Activated CD4-positive, alpha-beta T cell treated with anti-CD3 and anti-CD28 coated beads for 36 hours (primary cell): ENCODE measurements at places on chromosomes 7 and 10.

- DNase-seq: no peak
Observed at GRCh38 chr10:28719789-28720436, 42.6 kb downstream of the BAMBI start.

DNA sequence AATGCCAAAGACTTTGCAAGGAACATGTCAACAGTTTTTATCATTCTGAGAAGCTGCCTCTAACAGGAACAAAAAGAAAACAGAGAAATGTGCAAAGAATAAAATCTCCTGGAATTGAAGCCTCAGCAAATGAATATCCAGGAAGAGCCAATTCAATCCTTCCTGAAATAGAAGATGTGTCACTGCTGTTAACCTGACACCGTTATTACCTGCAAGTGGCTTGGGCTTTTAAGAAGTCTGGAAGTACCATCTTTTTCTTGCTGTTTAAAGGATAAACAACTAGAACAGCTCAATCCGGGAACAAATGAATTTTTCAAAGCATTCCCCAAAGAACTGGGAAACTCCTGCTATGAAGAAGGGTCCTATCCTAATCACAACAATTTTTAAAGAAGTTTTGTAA lies 434.8 kb downstream of the KCNMA1 start:
- no peak for DNase-seq

GRCh38 chr10:75197906-75198305 lies 12.7 kb upstream of the VDAC2 start:
- DNase-seq: no peak

DNA sequence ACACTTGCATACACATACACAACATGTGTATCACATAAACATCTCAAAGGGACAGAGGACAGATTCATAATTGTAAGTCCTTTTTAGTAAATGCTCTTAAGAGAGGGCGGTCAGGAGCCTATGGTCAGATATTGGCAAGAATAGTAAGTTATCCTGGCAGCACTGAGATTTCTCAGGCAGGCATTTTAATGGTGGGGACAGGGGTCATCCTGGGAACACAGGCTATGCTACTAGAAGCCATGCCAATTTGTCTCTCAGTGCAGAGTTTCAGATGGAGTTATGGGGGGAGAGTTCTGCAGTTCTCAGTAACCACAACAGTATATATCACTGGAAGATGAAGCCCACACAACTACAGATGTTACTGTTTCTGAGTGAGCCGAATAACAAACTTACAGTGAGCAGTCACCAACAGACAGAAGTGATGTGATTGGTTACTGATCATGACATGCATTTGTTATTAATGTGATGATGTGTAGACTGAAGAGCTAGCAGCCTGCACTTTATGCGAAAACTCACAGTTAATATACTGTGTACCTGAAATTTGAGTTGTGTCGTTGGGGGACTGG lies 16.4 kb downstream of the ZNF487 start:
- DNase-seq: peak; percentile 14
